ENCODE measurements at places on chromosomes 13 and 19. TPM values are rescaled to one million over a fixed set of nuclear protein-coding genes. Genes with fewer than 3 reads are reported as not detected.

The MTRF1 gene
- total RNA-seq = 10.7 TPM

The SPRY2 gene
- 55.3 TPM for total RNA-seq

The C19orf73 gene
- 1.5 TPM for total RNA-seq

The PCSK4 gene
- total RNA-seq = 4.3 TPM

- peak overlapping the region; percentile 47 for H3K27ac ChIP-seq
- H3K4me1 ChIP-seq = peaks cover 14% of the 10 kb centered on the region
- H3K27me3 ChIP-seq = no peaks in the 10 kb centered on the region
Measured at GRCh38 chr19:46824890-46825730, 25.5 kb downstream of the AP2S1 start.

GRCh38 chr13:30576528-30576927 is 41.2 kb upstream of the USPL1 start:
- peaks cover 10% of the 10 kb centered on the region for H3K4me1 ChIP-seq
- no peak overlapping the region for H3K4me3 ChIP-seq
- H3K27ac ChIP-seq = no peak overlapping the region
- no peak for DNase-seq
- no peaks in the 10 kb centered on the region for H3K27me3 ChIP-seq

DNA sequence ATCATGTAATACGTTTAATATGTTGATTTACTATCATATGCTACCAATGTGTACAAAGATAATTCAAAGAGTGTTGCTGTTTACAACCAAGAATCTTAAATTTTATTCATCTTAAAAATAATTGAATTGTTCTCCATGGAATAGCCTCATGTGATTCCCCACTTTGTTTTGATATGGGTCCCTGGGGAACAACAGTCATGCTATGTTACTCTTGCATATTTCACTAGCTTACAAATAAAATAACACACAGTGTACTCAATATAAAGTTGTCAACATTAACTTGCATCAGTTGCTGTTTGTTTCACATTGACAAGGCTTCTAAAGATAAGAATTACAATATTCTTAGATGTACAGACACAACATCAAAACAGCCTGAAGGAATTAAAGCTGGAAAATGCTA is 2.3 kb downstream of the ENOX1 start:
- H3K4me1 ChIP-seq = peaks cover 22% of the 10 kb centered on the region
- no peak for DNase-seq
- no peak overlapping the region for H3K27ac ChIP-seq
- peaks cover 36% of the 10 kb centered on the region for H3K27me3 ChIP-seq

- no peaks in the 10 kb centered on the region for H3K27me3 ChIP-seq
- H3K4me1 ChIP-seq = peaks cover 8% of the 10 kb centered on the region
- no peaks in the 10 kb centered on the region for H3K36me3 ChIP-seq
- H3K4me3 ChIP-seq = no peak overlapping the region
Measured at GRCh38 chr13:98327371-98328270, 150.6 kb upstream of the RNF113B start.

- no peak for DNase-seq
- no peaks in the 10 kb centered on the region for H3K27me3 ChIP-seq
- no peaks in the 10 kb centered on the region for H3K4me1 ChIP-seq
- no peak overlapping the region for H3K27ac ChIP-seq
- no peaks in the 10 kb centered on the region for H3K36me3 ChIP-seq
Measured at GRCh38 chr13:97889803-97890202, 63.7 kb upstream of the IPO5 start.
